ENCODE measurements at places on chromosomes 5 and 9.

DNA sequence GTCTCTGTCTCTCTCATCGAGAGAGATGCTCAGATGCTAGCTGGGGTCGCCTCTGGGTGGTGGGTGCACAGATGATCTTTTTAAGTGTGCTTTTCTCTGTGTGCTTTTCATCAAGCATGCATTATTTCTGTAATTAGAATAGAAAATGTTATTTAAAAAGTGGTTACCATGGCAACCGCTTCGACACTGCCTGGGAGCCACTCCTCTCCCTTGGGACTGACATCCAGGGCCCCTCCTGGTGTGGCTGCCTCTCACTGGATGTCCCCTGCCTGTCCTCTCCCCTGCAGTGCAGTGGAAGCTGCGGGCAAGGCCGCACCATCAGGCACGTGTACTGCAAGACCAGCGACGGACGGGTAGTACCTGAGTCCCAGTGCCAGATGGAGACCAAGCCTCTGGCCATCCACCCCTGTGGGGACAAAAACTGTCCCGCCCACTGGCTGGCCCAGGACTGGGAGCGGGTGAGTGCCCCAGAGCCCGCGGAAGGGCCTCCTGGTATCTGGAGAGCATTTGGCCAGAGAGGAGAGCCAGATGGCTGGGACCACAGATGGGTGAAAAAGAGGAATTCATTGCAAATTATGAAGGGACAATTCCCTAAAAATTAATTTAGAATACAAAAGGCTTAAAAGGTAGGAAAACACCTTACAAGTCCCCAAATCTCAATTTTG lies 34.7 kb downstream of the ADAMTSL2 start:
- DNase-seq, result no peak

GRCh38 chr5:122545986-122546385 lies 228.9 kb upstream of the SNX2 start:
- DNase-seq, result no peak

GRCh38 chr9:133731876-133732638 lies 6.1 kb downstream of the SARDH start:
- no peak for DNase-seq

- DNase-seq, result no peak
These were observed 42.1 kb downstream of the ZNF366 start for GRCh38 chr5:72465066-72465465.

- no peak for DNase-seq
These were observed 485.7 kb downstream of the SPATA31D1 start for GRCh38 chr9:82474235-82474634.

- no peak for DNase-seq
These were observed 86.8 kb downstream of the ZNF622 start for GRCh38 chr5:16378762-16379161.

GRCh38 chr5:115309751-115310370 lies 13.4 kb upstream of the CCDC112 start:
- DNase-seq, result no peak

DNA sequence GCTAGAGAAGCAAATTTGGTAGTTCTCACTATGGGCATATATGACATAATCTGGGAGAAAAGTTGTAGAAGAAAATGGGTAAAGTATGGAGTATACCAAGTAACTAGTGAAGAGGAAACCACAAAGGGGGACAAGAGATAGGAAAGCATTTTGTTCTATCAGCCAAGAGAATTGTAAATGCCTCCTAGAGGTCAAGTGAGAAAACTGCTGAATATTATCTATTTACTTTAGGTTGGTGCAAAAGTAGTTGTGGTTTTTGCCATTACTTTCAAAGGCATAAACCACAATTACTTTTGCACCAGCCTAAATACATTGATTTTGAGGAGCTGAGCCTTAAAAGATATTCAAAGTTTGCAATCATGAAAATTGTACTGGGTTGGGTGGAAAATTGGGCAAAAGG lies 126.7 kb upstream of the GRHPR start:
- DNase-seq, result no peak

DNA sequence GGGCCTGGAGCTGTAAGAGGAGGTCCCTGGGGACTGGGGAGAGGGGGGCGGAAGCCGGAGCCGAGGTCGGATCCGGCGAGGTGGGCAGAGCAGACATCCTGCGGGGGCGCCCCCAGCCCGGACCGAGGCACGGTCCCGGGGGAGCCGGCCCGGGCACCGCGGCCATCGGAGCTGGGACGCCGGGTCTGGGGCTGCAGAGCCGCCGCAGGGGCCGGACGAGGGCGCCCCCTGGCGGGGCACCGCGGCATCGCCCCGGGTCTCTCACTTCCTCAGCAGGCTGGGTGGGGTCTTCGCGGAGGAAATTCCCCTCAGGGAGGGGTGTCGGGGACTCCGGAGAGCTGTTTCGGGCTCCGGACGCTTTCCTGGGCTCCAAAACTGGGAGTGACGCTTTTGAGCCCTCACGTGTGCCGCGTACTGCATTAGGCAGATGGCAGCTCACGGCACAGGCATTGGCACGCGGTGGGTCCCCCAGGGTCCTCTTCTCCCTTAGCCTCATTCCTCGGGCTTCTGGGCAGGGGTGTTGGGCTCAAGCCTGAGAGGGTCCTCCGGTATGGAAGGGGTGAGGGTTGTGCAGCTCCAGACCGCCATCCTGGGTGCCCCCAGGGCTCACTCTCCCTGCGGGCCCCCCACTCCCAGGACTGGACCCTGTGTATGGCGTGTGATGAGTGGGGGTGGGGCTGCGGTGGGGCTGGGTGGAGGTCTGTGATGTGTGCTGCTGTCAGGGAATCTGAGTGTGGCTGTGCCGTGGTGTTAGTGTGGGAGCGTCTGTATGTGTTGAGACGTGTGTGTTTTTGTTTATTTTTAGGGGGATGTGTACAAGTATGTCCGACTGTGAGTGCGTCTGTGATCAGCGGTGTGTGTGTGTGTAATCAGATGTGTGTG lies 29.6 kb downstream of the LHX2 start:
- peak; percentile 91 for DNase-seq

DNA sequence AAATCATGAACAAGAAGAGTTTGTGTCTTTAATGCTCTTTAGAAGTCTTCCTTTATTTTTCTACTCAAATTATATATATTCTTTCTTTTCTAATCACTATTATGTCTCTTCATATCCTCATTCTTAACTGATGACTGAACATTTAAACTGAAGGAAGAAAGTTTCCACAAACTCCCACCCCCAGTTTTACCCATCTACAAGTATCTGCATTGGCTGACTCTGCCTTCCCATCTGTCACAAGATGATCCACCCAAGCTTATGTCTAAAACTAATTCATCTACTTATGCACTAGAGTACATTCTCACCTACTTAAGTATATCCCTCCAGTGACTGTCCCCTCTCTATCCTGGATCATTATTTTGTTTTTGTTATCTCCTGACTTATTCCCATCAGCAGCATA lies 344.5 kb downstream of the PRR16 start:
- DNase-seq, result no peak

GRCh38 chr5:160306696-160307095 lies 5.7 kb downstream of the CCNJL start:
- DNase-seq, result no peak

DNA sequence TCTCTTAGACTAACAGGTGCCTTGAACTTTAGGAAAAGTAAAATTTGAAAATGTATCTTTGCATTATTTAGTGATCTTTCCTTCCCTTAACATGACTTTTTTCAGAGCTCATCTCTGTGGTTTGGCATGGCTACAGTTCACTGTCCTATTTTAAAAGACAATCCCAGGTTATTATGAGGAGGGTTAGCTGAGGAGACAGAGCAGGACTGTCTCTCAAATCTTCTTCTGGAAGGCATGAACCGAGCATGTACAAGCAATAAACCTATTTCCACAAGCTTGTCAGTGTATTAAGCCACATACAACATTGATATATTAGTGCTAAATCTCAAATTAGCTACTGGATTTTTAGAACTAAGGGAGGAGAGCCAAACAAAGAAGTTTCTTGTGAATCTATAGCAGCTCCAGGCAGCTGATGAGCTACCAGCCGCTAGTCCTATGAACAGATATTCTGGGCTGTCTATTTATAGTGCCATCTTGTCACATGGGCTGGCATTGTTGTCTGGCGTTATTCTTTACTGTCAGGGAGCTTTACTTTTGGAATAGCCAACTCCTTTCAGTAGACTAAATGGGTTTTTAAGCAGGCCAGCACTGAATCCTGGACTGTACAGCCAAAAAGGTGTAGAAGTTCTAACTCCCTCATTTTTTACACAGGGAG lies 171.2 kb upstream of the ACTBL2 start:
- no peak for DNase-seq

DNA sequence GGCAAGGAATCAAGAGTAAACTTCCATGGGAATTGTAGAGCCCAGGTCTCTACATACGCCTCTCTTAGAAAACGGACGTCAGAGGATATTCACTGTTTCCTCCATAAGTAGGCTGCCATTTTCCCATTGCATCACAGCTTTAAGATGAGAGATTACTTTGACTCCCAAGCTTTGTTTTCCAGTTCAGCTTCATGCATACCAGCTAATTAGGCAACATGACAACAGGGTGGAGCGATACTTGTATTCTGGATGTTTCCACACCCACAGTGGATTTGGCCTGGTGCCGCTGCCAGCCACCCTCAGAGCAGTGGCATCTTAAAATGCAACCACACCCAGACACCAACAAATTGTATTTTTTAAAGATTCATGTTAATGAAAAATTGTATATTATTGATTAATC lies 20.9 kb upstream of the SPINK5 start:
- no peak for DNase-seq

DNA sequence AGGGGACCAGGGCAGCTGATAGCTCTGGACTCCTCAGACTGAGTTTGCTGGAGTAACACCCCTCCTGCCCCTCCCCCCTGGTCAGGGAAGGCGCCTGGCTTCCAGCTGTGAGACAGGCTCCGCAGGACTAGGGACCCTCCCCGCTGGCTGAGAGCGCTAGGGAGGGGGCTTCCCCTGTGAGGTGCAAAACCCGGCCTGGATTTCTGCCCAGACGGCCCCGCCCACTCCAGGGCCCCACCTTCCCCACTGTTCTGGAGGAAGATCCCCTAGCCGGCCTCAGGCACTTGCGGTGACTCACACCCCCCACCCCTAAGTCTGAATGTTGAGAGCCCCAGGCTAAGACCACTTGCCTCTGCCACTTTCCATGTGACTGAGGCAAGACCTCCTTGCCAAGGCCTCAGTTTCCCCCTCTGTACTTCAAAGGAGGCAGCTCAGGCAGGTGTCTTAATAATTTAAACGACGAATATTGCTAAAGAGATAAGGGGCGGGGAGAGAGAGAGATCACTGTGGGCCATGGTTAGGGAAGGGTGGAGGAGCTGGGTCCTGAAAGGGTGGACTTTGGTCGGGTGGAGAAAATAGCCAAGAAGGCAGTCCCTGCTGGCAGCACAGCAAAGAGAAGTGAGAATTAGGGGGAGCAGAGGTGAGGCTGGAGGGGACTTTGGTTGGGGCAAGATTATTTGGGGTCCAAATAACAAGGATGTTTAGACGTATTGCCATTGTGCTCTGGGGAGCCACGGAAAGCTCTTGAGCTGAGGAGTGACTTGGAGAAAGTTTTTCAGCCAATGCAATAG lies 1.0 kb upstream of the DAB2IP start:
- peak; percentile 39 for DNase-seq

Data from GM13977 (cell line).